ENCODE measurements at places on chromosomes 2 and 18. TPM values are rescaled to one million over a fixed set of nuclear protein-coding genes. Genes with fewer than 3 reads are reported as not detected.

WIPF1 gene
- 3.8 TPM for total RNA-seq

DNA sequence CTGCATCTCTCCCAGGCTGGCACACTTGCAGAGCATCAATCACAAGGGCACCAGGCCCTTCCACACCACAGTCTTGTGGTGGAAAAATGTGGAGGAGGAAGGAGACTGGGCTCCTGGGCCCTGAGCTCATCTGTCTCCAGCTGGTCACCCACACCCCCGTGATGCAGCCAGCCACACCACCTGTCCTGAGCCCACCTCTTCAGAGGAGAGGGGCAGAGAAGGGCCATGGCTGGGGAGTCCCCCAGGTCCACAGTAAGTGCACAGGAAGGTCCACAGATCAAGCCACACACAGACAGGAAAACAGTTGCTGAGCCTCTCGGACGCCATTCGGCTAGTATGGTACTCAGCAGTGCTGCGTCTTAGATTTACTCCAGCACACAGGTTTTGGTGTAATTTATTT lies 203.5 kb upstream of the SALL3 start:
- H3K36me3 ChIP-seq: no peaks in the 10 kb centered on the region
- DNase-seq: no peak
- H3K4me3 ChIP-seq: no peak overlapping the region
- no peaks in the 10 kb centered on the region for H3K27me3 ChIP-seq
- H3K27ac ChIP-seq: no peak overlapping the region

GRCh38 chr2:109447251-109447661 lies 166.5 kb downstream of the SEPTIN10 start:
- H3K4me1 ChIP-seq: no peaks in the 10 kb centered on the region
- H3K36me3 ChIP-seq: peaks cover 8% of the 10 kb centered on the region

DNA sequence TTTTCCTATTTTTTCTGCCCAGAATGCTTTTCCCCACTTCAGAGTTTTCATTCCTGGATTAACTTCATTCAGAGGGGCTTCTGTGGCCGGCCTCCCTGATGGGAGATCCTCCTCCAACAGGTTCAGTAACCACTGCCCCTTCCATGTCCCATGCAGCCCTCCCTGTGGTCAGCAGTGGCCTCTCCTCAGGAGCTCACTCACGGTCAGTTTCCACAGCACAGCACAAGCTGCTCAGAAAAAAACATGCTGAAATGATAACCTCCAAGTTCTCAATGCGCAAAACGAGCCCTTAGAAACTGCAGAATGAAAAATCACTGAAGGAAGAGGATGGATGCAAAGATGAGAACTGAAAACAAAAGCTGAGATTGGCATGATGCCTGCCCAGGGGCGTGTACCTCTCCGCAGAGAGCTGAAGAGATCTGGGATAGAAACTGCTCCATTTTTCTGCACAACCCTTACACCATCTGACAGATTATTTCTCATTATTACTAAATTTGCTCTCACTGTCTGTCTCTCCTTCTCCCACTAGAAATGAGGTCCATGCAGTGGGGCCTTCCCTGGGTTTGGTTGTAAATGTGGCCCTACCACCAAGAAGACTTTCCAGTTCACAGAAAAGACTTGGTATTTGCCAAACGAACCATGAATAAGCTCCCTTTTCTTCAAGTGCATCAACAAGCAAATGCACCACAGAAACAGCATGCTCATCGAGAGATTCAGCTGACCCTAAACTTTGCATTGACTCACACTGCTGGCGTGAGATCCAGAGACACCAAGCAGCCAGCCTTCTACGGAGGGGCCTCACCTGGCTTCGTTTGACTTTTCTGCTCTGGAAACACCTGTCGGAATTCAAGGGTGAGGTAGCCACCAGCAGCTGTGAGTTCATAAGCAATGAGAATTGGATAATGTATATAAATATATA lies 51.5 kb downstream of the TMEM18 start:
- no peak overlapping the region for H3K4me3 ChIP-seq
- H3K36me3 ChIP-seq: no peaks in the 10 kb centered on the region
- no peaks in the 10 kb centered on the region for H3K4me1 ChIP-seq
- H3K27ac ChIP-seq: no peak overlapping the region
- no peaks in the 10 kb centered on the region for H3K27me3 ChIP-seq
- no peak for DNase-seq

- no peak for DNase-seq
- no peak overlapping the region for H3K4me3 ChIP-seq
- no peak overlapping the region for H3K27ac ChIP-seq
- no peaks in the 10 kb centered on the region for H3K36me3 ChIP-seq
- no peaks in the 10 kb centered on the region for H3K4me1 ChIP-seq
- no peaks in the 10 kb centered on the region for H3K27me3 ChIP-seq
Measured at GRCh38 chr2:46270384-46270783, 26.8 kb upstream of the EPAS1 start.

SLC9A4 gene
- not detected for total RNA-seq

DNA sequence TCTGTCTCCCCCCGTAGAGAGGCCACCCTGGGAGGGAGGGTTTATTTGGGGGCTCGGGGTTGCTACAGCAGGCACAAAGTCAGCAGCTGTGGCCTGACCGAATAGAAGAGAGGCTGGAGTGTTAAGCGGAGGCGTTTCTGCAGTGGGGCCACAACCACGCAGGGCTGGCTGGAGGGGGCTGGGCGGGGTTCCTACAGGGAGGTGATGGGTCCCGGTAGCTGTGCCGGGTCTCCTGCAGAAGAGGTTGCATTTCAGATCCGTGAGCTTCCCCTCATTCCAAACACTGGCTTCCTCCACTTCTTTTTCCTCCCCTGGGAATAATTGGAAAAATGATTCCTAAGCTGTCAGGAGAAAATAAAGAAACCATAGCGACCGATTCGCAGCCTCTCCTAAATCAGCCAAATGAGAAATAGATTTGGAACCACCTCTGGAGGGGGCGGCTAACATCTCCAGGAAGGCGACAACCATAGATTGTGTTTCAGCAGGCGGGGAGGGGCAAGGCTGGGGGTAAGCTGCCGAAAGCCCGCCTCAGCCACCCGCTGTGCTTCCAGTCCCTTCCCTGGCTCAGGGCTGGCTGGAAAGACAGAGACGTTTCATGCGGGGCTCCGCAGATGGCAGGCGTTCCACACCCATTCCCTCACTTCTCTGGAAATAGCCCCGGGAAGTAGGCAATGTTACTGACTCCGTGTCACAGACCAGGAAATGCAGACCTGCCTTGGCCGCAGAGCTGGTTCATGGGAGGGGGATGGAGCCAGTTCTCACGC lies 85.6 kb upstream of the TAF1B start:
- peaks cover 14% of the 10 kb centered on the region for H3K4me1 ChIP-seq

- no peak overlapping the region for H3K27ac ChIP-seq
- no peaks in the 10 kb centered on the region for H3K4me1 ChIP-seq
- no peak for DNase-seq
Measured at GRCh38 chr2:215784371-215784783, 229.0 kb downstream of the MREG start.

IL18R1 gene
- 0.17 TPM for total RNA-seq

GRCh38 chr2:223203971-223204929 lies 152.3 kb downstream of the KCNE4 start:
- no peak overlapping the region for H3K27ac ChIP-seq
- no peaks in the 10 kb centered on the region for H3K36me3 ChIP-seq
- H3K4me1 ChIP-seq: peaks cover 10% of the 10 kb centered on the region
- H3K4me3 ChIP-seq: no peak overlapping the region

DNA sequence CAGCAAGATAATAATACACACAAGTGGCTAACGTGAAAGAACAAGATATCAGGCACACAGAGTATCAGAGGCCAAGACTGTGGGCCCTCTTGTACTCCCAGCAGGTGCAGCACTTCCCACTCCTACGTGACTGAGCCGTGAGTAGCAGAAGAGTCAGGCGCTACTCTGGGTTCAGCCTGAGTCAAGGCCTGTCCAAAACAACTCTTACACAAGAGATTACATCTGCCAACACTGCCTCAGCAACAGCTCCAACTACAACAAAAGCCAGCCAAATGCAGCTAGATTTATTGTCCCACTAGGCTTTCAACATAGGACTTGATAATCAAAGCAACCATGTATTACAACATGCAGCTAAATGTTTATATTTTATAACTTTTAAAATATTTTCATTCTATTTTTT lies 56.2 kb downstream of the ITSN2 start:
- no peaks in the 10 kb centered on the region for H3K4me1 ChIP-seq
- peak; percentile 7 for DNase-seq
- H3K27me3 ChIP-seq: no peaks in the 10 kb centered on the region
- H3K4me3 ChIP-seq: no peak overlapping the region
- H3K36me3 ChIP-seq: peaks cover 6% of the 10 kb centered on the region

Measured in GM23338 (cell line).